ENCODE measurements at places on chromosomes 5 and 9.

DNA sequence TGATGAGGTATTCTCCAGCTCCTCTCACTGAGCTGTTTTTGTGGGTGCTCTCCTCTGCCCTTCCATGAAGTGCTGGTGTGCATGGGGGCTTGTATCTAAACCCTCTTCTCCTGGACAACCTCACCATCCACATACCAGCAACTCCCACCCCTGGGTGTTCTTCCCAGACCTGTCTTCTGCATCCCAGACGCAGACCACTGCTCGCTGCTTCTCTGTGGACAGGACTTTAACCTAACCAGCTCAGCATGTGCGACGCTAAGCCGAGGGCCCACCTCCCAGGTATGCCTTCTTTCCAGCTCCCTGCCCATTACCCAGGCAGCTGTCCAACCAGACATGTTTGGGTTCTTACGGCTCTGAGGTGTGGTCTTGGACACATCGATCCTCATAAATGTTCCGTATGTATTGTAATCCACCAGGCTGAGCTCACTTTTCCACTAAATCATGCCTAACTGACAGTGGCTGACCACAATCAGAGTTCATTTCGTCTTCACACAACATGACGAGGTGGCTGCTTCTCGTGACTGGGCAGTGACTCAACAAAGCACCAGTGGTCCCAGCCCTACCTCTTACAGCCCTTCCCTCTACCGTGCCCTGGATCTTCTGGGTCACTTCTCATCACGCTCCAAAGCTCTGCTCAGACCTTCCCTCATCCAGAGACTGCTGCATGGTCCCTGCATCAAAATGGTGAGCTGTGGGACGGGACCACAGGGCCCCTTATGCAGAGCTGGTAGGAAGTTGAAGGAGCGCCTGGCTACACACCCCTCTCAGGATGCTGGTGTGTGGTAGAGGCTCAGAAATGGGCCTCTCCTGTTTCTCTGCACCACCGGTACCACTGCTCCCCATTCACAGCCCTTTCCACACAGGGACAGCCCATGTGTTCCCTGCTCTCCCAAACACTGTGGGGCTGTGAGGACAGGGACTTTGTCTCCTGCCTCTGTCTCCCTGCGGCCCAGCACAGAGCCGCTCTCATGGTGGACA, 9.6 kb upstream of the PTGES2 start:
- no peak for DNase-seq

DNA sequence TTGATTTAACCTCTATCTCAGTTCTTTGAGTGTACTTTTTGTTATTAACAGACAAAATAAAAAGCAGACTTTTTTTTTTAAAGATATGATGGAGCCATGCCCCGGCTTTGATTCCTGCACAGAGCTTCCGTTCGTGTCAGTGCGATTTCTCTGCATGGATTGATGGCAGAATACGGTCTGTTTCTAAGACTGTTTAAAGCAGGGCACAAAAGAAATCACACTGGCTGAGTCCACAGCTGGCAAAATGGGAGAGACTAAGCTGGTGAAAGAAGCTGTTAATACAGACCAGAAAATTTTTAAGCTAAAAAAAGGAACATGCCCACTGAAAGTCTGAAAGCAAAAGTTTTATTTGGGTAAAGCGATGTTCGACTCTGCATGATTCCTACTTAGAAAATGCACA, 501.4 kb upstream of the WWC1 start:
- DNase-seq: no peak

- DNase-seq: no peak
These were observed 12.5 kb upstream of the NOTCH1 start for GRCh38 chr9:136558373-136558772.

DNA sequence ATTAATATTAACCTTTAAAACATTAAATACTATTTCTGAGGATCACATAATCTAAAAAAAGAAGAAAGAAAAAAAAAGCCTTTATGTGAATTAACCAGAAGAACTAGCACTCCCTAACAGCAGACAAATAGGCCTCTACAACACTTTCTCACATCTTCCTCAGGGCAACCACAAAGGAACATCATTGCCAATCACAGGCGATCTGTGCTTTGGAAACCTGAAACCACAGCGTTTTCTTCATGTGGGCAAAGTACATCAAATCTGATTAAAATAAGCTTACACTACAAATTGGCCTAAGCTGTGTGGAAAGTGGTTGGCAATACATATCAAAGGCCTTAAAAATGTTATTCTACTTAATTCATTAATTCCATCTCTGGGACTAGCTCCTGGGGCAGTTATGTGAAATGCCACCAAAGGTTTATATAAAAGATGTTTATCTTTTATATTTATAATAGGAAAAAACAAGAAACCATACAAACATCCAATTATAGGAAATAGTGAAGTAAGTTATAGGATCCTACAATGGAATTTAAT, 184.8 kb upstream of the TBCA start:
- DNase-seq: no peak

GRCh38 chr9:113493203-113493520, 29.6 kb downstream of the RGS3 start:
- no peak for DNase-seq

DNA sequence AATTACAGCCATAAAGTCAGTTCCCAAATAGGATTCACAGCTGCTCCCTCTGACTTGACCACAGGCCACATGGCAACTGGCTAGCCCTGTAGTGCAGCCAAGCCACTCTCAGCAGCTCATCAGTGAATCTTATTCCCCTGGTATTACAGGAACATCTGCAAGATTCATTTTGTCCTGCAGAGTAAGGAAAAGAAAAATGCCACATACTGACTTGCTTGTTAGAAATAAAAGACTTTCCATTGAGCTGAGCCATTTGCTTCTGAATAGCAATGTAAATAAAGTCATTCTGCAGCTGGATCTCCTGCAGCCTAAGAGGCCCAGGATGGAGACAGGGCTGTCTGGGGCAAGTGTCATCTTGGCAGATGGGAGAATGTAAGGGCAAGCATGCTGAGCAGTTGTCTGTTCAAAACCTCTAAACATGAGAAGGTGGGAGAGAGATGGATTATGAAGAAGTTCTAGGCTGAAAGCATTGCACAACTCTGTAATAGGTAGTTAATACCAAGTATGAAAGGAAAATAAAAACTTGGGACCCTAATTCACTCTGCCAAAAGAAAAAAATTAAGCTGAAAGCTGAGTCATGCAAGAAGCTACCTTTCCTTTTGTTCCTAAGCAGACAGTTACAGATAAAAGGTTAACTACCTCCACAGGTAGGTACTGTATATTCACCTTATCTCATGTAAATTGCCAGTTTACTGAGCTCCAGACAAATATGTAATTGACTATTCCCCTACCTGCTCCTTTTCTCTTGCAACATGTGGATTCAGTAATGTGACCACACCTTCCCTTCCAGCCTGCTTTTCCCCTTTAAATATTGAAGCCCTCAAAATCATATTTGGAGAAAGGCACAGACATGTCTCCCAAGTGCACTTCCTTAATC, 244.4 kb upstream of the RAI14 start:
- no peak for DNase-seq

GRCh38 chr5:128144491-128144890, 60.9 kb downstream of the SLC12A2 start:
- no peak for DNase-seq

GRCh38 chr5:105350486-105351140, 1788.0 kb upstream of the NUDT12 start:
- no peak for DNase-seq

- DNase-seq: no peak
These were observed 64.0 kb downstream of the NACC2 start for GRCh38 chr9:136031094-136031493.

GRCh38 chr9:573691-574410, 267.6 kb upstream of the DMRT1 start:
- no peak for DNase-seq

- DNase-seq: no peak
These were observed 39.8 kb upstream of the PCSK5 start for GRCh38 chr9:75850459-75851200.

- no peak for DNase-seq
These were observed 12.5 kb downstream of the ST8SIA4 start for GRCh38 chr5:100890461-100891008.

DNA sequence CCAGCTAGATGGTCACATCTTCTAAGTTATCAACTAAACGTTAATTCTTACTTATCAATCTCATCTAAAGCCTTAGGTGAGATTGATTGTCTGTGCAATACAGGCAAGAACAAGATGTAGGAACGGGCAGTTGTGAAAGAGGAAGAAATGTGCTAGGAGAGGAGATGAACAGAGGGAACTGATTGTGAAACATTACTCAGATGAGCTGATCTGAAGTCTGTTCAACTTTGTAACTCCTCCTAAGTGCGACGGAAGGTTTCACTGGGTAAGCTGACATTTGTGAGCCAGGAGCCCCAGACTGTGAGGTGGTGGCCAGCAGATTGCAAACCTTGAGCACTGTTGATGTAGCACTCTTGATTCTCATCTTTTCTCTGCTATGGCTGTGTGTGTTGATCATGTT, 204.1 kb downstream of the CD180 start:
- DNase-seq: no peak

DNA sequence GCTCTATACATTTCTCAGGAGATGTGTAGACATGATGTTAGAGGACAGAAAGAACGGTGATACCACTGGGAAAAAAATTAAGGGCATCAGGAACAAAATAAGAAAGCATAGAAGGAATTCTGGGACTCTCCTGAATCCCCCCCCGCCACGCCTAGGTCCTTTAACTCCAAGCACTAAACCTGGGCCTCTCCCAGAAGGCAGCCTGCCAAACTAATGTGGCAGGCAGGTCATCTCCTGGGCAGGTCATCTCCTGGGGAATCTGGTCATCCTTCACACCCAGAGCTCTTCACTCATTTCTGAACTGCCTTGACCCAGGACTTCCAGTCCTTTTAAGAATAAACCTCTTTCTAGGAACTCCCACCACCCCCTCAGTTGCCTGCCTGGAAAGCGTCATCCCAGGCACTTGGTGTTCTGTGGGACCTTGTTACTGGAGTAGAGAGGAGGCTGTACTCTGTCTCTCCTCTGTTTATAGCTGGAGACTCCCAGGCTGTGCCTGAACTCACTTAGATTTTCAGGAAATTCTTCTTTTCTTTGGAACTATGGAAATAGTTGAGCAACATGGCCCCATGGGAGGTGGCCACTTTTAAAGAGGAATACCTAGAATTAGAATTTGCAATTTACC, 24.1 kb downstream of the PSAT1 start:
- DNase-seq: no peak

DNA sequence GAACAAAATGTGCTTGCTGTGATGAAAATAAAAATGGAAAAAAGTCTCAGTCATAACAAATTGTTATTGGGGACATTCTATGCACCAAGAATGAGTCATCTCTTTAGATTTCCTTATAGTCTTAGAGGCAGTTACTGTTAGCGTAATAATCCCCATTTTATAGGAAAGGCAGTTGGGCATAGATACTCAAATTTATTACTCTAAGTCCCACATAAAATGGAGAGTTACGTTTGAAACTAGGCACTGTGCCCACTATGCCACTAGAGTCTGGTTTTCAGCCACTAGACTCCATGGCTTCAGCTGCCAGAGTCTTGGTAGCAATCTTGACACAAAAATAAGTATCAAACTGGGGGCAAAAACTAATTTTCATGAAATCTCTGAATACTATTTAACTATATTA, 317.9 kb upstream of the MEF2C start:
- DNase-seq: no peak

- DNase-seq: no peak
These were observed 464.5 kb downstream of the ICE1 start for GRCh38 chr5:5886812-5887486.

DNA sequence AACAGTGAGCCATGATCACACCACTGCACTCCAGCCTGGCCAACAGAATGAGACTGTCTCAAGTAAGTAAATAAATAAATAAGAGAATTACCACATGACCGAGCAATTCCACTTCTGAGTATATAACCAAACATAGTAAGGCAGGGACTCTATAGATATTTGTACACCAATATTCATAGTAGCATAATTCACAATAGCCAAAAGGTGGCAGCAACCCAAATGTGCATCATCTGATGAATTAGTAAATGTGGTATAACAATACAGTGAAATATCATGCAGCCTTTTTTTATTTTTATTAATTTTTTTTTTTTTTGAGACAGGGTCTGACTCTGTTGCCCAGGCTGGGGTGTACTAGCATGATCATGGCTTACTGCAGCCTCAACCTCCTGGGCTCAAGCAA, 33.1 kb downstream of the ALDH7A1 start:
- DNase-seq: no peak

GRCh38 chr9:128078504-128079434, 10.7 kb downstream of the SLC25A25 start:
- no peak for DNase-seq

GRCh38 chr9:88462191-88462590, 72.8 kb upstream of the NXNL2 start:
- no peak for DNase-seq

DNA sequence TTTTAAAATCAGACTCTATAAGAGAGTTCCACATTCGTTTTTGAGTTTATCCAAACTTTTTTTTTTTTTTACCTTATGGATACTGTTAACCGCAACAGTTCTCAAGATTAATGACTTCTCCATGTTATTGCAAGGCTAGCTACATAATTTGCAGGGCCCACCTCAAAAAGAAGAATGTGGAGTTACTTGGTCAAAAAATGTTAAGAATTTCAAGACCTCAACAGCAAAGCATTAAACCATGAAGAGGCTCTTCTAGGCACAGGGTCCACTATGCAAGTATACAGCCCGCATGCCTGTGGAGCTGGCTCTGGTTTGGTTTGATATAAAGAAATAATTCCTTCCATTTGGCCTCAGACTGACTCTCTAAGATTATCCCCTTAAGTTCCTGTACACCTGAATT, 133.3 kb upstream of the TLX3 start:
- no peak for DNase-seq

GRCh38 chr5:1246711-1247431, 21.7 kb downstream of the SLC6A18 start:
- DNase-seq: peak; percentile 14

Data from activated gamma-delta T cell treated with Interleukin-2 at 50 U/mL for 16 hours (primary cell).